ENCODE measurements at places on chromosomes 12 and 14.

- no peak for DNase-seq
Observed at GRCh38 chr12:84247931-84248330, 664.7 kb downstream of the SLC6A15 start.

DNA sequence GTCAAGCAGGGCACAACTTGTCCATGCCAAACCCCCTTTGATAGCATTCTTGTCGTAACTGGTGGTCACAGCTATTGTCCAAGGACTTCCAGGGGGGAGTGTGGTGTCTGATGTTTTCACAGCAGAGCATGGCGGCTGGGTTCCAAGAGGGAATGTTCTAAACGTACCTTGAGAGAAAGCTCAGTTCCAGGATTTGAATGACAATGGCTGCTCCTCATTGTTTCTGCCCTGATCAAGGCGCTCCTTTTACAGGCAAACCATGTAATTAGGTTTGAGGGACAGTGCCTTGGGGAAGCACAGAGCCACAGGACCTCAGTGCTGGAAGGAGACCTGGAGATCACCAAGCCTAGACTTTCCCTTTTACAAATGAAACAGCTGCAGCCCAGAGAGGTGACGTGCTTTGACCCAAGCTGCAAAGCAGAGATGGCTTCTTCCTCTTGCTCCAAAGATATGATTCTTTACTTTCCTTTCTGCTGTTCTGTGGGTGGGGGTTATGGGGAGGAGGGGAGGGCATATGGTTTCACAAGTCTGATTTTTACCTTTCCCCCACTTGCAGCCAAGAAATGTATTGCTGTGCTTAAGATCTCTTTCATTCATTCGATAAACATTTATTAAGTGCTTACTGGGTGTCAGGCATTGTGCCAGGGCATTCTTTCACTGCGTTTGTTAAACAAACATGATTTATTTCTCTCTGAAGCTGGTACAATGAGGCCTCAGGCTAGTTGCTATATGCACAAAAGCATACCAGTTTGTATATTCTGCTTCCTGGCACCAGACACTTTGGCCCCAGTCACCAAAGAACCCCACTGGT, 172.8 kb downstream of the KTN1 start:
- peak; percentile 78 for DNase-seq

- no peak for DNase-seq
Observed at GRCh38 chr12:65618588-65618987, 205.7 kb upstream of the HMGA2 start.

DNA sequence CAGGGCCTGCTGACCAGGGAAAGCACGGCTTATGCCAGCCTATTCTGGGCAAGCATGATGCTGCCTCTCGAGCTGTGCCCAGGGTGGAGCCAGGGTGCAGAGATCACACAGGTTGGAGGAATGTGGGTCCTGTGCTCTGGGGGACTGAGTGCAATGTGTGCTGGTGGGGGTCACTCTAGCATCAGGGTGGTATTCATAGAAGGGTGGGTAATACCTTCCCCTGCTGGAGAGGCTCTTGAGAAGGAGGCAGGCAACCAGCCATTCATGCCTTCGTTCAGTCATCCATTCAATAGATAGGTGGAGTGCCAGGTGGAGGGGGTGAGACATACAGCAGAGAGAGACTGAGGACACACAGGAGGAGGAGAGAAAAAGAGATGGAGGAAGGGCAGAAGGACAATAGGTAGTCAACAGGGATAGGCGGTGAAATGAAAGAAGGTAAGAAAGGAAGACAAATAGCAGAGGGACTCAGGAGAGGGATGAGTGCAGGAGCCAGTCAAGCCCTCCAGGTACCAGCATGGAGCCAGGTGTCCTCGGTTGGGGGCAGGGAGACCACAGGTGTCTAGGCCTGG, 5.2 kb upstream of the ZNF385A start:
- no peak for DNase-seq

DNA sequence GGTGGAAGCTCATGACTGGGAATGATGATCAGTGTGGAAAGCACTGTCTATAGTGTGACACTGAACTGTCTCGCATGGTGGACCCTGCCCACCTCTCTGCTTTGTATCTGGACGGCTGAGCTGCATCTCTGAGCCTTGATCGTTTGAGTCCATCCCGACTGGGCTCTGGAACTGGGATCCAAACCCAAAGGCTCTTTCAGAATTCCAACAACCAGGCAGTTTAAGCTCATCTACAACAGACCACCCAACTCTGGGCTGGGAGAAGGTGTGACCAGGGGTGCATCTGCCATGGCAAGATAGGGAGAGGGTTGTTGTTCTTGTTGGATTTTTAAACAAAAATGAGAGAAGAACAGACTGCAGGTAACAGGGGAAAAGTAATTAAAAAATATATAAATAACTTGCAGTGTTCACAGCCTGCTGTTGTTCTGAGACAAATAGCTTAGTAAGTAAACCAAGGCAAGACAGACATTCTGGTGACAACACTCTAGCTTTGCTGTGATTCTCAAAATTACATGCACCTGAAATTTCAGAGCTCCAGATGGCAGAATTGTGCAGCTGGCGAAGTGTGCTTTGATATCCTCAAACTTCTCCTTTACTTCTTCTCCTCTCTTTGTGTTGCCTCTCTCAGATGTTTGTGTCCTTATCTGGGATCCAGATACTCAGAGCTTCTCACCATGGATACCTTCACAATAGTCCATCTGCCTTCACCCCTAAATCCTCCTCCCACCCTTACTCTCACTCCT, 209.6 kb downstream of the EMP1 start:
- no peak for DNase-seq

- no peak for DNase-seq
Observed at GRCh38 chr14:101232340-101233020, 328.8 kb upstream of the DIO3 start.

- no peak for DNase-seq
Observed at GRCh38 chr12:68483592-68484383, 126.9 kb upstream of the RAP1B start.

DNA sequence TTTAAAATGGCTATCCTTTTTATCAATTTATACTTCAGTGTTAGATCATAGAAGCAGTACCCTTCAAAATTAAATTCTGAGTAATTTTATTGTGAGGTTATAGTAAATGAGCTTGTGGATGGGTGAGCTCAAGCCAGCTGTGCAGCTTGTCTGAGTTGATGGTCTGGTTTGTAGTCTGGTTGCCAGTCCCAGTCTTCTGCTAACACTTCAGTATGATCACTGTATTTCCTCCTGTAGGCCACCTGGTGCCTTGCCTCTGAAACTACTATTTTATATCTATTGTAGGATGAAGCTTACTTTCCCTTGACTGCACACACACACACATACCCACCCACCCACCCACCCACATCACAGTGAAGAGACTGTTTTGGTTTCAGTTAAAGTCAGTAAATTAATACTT, 496.4 kb downstream of the PCNX1 start:
- no peak for DNase-seq

DNA sequence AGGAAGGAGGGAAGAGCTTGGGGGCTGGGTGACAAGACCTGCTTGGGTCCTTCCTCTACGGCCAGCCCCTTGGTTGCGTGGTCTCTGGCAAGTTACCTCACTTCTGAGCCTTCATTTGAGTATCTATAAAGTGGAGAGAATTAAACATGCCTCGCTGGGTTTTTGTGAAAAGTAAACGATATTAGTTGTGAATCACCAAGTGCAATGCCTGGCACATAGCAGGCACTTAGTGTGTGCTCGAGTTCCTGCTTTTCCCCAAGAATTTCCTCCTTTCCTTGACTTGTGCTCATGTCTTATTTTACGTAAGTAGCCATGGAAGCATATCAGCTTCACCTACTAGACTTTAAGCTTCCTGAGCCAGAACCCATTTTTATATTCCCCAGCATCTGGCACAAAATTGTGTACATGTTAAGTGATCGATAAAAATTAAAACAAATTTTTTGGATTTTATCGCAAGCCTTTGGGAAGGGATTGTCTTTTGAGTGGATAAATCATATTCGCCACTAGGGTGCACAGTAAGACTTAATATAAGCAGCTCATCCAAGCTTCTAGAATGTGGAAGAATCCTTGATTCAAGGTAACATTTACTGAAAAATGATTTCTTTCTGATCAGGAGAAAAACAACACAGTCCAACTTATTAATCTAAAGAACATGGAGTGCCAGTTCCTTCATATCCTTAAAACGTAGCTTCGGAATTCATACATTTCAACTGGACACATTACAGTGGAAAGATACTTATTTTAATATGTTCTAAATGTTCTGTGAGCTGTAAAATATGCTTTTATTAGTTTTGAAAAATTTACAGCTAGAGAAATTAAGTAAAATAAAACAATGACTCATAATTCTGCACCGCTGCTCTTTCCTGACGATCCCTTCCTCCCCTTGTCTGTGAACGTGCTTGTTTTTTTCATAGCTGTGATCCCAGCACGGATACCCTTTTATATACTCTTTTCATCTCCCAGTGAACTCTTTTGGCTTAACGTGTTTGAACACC, 62.0 kb downstream of the SLC25A47 start:
- DNase-seq = peak; percentile 83

GRCh38 chr14:24430682-24431568, 1.2 kb downstream of the KHNYN start:
- peak; percentile 44 for DNase-seq

DNA sequence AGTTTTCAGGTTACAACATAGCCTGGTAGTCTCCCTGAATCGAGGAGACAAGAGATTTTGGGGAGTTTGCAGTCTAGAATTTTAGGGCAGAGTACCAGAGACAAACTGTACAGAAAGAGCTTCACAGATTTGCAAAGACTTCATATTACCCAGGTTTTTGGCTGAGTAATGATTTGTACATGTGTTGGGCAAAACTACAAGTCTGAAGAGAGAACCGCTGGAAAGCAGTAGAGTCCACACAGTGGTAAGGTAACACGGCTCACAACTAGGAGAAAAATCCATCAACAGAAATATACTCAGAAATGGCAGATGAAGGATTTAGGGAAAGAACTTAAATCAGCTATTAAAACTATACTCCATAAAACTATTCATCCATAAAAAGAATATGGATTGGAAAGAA, 25.7 kb downstream of the FBXO33 start:
- no peak for DNase-seq

GRCh38 chr12:79891506-79892162, 43.3 kb downstream of the PPP1R12A start:
- DNase-seq = no peak

DNA sequence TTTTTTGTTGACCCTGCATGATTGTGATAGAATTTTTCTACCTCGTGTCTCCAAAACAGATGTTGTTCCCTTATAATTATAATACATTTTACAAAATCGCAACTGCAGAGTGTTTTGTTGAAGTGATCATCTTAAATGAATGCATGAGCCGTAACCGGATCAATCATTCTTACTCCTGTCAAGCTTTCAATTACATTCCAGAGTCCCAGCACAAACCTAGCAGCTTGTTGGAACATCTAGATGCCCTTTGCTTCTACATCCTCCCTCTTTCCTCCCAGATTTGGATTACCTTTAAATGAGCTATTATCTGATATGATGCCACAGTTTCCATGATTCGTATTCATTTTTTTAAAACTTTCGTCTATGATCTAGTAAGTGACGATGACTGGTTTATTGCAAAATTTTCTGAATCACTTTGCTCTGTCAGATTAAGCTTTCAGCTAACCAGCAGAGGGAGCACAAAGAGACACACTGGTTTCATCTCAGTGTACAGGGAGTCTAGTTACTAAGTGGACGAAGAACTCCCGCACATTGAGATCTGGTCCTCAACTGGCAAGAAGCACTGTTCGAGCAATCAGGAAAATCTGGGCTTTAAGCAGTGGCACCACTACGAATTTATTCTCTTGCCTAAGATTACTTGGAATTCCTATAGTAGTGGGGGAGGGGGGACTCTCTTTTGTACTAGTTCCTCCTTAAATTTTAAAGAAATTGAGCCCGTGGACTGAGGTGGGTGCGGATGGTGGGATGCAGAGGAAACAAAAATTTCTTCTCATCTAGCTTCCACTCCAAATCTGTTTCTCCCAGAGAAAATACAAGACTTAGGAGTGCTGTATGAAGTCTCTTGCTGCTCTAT, 40.9 kb downstream of the TSHR start:
- DNase-seq = peak; percentile 81

GRCh38 chr12:52083638-52083996, 4.1 kb downstream of the SMIM41 start:
- no peak for DNase-seq

- DNase-seq = no peak
Observed at GRCh38 chr14:71141701-71142374, 234.6 kb downstream of the PCNX1 start.

GRCh38 chr12:117526757-117527478, 165.5 kb upstream of the NOS1 start:
- no peak for DNase-seq

GRCh38 chr14:72401632-72402376, 469.6 kb downstream of the RGS6 start:
- peak; percentile 41 for DNase-seq

DNA sequence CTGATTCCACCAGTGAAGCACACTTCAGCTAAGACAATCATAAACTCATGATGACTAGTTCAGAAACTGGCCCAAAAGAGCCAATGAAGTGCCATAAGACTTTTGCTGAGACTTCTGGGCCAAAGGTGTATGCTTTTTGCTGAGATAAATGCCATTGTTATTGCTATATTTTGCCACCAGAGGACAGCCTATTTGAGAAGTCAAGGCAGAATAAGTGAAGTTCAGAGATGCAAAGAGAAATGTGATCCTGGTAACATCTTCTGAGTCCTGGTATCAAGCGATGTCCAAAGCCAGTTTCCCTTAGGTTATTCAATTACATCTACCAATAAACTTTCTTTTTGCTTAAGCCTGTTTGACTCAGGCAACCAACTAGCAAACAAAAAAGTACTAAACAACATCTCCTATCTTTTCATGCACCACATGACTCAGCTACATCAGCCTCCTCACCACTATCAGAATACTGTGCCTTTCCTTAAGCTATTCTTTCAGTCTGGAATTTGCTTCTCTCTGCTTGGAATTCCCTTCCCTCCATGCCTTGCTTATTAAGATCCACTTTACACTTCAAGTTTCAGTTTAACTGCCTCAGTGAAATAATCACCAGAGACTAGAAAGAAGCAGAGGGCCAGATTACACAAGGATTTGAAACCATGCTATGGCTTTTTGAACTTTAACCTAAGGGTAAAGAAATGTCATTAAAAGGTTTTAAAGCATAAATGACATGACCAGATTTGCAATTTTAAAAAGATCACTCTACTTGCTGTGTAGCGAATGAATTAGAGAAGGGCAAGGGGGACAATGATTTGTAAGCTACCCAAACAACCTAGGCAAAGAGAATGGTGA, 14.0 kb downstream of the CRY1 start:
- DNase-seq = no peak

DNA sequence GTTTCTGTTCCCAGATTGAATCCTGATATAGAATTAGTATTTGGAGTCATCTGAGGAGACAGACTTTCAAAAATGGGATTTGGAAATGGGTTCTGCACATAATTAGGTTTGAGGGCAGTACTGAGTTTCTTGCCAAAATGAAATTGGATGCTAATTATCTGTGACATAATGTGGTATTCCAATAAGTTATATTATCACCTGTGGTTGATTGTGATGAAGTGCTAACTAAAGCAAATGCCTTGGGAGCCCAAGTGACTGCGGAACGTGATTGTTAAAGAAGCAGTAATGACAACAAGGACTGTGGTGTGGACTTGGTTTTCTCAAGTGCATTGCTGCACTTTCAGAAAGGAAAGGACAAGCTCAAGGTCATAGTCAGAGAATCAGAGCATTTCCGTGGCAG, 337.0 kb downstream of the IPO8 start:
- peak; percentile 14 for DNase-seq

Data from lung (tissue), 17 donors.